ENCODE measurements at places on chromosomes 1 and 21.

- DNase-seq: no peak
Measured at GRCh38 chr1:186301448-186301847, 73.6 kb downstream of the TPR start.

DNA sequence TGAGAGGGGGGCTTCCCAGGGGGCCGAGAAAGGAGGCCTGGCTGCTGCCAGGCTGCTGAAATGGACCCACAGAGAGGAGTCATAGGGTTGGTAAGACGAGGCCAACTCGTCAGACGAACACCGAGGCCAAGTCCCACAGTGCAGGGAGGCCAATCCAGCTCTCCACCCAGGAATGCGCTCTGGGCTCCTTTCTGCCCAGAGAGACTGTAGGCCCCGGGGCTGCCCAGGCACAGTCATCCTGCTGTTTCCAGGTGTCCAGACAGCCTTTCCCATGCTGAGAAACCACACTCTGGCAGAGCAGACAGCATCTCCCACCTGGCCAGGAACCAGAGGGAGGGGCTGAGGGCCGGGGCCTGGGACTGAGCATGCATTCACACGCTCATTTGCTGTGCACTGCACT lies 26.7 kb upstream of the RSPO1 start:
- no peak for DNase-seq

DNA sequence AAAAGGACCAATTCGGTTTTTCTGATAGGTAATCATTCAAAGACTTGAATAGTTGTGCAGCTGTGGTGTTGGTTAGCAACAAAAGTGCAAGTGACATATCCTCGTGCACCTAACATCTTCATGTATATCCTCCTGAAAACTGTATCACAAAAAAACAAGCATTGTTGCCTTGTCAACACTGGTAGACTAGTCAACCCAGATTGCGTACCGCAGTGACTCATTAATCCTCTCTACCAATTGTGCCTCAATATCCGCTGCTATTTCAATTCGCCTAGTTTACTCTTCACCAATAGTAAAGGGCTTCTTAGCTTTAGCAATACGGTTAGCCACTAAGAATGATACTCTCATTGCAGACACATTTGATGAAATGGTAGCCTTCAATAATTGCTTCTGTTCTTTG lies 3.5 kb downstream of the HHAT start:
- DNase-seq: peak; percentile 24

DNA sequence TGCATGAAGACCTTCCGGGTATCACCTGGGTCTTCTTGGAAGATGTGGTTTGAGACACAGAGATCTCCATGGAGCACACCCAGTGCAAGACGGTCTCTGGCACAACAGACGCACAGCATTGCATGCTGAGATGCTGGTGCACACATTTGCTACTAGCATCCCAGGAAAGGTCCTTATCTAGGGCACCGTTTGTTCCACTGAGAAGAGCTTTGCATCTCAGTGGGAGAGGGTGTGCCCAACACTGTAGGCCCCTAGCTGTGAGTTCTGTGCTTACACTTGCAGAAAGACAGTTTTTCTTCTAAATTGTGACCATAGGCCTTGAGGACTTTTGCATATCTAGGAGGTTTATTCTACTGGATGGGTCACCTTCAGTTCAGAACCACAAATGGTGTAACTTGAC lies 554.1 kb downstream of the MATN1 start:
- no peak for DNase-seq

DNA sequence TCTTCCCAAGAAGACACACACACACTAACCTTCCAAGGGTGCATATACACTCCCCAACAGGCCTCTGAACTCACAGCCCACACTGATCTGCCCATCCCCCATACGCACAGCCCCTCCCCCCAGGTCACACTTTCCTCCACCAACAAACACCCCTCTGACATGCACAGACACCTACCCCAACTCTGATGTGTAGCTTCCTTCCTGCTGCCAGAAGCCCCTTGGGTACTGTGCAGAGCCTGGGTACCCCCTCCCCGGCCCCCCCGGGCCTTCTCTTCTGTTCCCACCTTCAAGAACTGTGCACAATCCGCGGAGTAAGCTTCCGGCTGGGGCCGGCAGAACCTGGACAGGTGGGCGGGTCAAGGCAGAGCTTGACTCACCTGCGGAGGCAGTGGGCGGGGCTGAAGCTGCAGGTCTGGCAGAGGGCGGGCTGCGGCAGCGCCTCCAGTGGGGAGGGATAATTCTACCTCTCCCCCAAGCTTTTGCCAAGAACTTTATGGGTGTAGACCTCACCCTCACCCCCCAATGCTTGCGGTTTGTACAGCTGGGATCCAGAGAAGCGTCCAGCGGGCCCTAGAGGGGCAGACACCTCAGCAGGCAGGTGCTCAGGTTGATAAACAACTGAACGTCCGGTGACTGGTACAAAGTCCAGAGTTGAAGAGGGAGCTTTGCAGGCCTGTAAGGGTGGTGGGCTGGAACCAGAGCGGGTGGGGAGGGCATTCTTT lies at the start of gene C1orf210:
Gene C1orf210 (minus strand): TSS at position 313 of the 722 bp plus-strand sequence. CDS start 2,311 bp downstream, outside the sequence.
- no peak for DNase-seq

DNA sequence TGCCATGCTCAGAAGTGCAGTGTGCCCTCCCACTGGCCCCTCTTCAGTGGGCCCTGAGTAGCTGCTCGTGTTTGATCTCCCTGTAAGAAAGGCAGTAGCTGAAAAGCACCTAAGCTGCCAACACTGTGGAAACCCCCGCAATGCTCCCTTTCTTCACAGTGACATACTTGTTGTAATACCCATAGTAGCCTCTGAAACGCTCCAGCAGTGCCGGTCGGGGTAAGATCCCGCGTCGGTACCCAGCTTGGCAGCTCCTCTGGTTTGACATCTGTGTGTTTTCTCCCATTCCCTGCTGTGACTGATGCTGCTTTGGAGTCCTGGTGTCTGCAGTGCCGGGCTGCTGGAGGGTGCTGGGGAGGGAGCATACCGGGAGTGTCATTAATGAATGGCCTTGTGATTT lies 3.6 kb downstream of the CHAF1B start:
- DNase-seq: no peak

DNA sequence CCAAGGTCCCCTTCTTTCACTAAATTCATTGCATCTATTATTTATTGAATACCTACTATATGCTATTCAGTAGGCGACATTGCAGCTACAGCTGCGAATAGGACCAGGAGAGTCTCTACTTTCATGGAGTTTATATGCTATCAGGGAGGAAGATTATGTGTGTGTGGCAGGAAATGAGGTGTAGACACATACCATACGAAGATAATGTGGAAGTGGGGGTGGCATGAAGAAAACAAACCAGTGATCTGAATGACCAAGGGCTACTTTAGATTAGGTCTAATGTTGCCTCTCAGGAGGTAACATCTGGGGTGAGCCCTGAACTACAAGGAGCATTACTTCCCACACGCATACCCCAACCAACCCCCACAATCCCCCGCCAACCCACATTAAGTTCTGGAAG lies 1.0 kb upstream of the PPIH start:
- DNase-seq: no peak

GRCh38 chr1:244963231-244963826 lies 99.0 kb upstream of the HNRNPU start:
- no peak for DNase-seq

DNA sequence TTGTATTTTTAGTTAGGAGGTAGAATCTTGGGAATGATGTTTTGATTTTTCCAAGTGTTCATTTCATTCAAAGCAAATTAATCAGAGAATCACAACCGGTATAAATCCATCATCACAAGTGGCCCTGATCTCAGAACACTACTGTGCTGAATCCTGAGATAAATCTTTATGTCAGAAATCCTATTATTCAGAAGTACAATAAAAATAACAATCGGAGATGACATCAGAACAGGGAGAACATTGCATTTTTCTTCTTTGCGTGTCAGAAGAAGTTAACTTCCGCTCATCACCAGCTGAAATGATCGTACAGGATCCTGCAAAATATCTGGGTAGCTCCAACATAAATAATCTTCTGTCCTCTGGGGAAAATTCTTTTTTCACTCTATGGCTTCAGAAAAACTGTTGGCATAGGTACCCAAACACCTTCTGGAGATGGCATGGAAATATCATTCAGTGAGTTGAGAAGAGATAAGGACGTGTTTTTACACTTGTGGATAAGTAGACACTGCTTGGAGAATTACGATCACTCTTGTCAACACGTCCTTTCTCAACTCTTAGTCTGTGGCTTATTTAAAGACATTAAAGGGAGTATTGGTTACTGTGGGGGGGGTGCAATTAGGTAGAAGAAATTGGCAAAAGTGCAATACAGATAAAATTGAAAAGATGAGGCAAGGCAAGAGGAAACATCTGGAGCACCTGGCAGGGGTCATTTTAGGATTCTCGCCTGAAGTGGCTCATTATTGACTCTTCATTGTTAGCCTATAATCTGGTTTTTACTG lies 46.9 kb upstream of the SMYD2 start:
- DNase-seq: no peak

Data from CD8-positive, alpha-beta memory T cell (primary cell).